ENCODE measurements at places on chromosomes 4 and X. TPM values are rescaled to one million over a fixed set of nuclear protein-coding genes. Genes with fewer than 3 reads are reported as not detected.

DNA sequence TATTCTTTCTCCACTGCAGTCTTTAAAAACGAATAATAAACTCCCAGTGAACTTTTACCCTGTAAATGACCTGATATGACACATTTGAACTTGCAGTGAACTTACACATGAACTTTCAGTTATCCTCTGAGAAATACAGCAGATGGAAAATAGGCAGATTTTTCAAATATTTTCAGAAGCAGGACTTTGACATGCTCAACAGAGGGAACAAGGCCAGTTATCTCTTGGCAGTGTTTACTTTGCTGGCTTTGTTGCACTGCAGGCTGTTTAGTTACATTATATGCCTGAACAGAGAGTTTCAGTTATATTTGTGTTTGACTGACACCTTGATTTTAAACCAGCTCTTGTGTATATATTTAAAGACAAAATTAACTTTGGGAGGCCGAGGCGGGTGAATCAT, 47.6 kb upstream of the FGG start:
- no peak for DNase-seq

GRCh38 chr4:73731968-73732610, 8.3 kb upstream of the CXCL8 start:
- DNase-seq = no peak

DNA sequence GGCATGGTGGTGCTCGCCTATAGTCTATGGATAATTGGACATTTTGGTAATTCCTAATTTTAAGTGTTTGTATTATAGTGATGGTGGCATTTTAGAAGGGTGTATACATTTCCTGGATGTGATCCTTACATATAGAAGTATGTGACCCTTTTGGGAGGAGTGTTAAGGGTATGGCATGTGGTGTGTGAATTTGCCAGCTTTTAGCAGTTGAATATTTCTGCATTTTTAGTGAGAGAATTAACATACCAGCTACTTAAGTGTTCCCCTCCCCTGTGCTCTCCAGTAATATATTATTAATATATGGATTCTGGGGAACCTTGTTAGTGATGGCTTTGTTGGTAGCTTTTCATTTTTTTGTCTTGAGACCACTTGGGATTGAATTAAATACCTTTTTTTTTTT, 55.3 kb downstream of the STAG2 start:
- DNase-seq = no peak

- no peak for DNase-seq
These were observed 104.9 kb downstream of the ARHGAP10 start for GRCh38 chr4:147836807-147837206.

- no peak for DNase-seq
These were observed 37.6 kb downstream of the MAGEA9 start for GRCh38 chrX:149819371-149819770.

- peak; percentile 41 for DNase-seq
These were observed 157.6 kb downstream of the GASK1B start for GRCh38 chr4:158015241-158015640.

- DNase-seq = peak; percentile 63
These were observed 95.2 kb upstream of the RPS6KA3 start for GRCh38 chrX:20361890-20362262.

Gene NAA11
- 10.9 TPM for total RNA-seq

DNA sequence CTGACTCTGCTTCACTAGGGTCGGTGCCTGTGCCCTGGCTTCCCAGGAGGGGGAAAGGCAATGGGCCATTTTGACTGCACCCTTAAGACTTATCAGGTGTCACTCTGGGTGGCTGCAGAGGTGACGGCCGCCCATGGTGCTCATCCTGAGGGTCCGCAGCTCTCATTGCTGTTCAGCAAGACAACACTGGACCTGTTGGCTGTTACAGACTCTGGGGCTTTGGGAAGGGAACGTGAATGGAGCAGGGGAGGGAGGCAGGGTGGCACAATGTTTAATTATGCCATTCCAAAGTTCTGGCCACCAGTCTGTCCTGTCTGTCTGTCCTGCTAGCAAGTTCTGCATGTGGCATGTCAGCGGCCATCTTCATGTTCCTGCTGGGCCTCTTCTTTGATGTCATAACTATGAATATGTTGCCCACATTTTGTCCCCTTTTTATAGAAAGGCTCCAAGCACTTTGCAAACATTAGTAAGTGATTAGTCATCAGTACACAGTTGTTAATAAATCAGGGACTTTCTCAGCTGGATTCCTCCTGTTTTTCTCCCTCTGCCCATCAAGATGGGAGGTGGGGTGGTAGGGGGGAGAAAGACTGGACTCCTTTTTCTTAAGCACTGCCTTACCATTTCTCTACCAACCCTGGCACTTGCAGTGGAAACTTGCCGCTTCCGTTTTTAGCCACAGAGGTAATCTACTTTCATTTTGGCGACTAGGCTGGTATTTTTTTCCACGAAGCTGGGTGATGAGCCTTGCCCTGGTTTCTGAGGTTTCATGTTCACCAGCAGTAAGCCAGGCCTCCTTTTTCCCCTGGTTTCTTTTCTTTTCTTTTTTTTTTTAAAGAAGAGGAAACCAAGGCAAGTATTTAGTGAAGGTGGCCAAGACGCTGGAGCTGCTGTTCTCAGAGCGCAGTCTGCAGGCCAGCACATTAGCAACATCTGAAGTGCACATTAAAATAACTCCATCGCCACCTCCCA, 88.6 kb upstream of the TRIM2 start:
- peak; percentile 49 for DNase-seq

DNA sequence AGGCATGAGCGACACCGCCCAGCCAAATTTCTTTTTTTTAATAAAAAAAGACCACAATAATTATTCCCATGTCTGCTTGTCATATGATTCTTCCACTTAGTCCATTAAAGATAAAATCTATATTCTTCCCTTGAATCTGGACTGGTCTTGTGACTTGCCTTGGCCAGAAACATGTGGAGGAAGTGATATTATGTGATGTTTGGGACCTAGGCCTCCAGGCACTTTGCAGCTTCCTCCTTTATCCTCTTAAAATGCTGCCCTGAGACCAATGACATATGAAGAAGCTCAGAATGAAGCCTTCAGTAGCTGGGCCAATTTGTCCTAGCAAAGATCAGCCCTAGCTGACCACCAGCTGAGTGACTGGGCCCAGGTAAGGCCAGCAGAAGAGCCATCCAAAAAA, 250.0 kb downstream of the INPP4B start:
- DNase-seq = no peak

Gene CENPVL1
- total RNA-seq = 0.34 TPM

Gene RGN
- not detected for total RNA-seq

DNA sequence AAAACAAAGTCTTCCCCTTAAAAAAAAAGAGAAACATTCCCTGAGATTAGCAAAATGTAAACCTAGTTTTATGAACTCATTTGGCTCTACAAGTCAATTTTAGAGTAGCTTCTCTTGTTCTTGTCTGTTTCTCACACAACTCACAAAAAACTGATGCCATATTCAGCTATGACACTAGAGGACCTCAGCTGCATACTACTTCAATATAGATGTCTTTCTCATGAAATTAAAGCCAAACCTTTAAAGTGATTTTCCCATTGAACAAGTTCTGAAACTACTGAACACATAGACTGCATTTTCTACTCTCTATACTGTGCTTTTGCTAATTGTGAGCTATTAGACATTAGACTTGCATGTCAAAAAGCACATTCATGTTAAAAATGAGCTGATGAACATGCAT, 49.8 kb downstream of the TBCK start:
- DNase-seq = peak; percentile 5

DNA sequence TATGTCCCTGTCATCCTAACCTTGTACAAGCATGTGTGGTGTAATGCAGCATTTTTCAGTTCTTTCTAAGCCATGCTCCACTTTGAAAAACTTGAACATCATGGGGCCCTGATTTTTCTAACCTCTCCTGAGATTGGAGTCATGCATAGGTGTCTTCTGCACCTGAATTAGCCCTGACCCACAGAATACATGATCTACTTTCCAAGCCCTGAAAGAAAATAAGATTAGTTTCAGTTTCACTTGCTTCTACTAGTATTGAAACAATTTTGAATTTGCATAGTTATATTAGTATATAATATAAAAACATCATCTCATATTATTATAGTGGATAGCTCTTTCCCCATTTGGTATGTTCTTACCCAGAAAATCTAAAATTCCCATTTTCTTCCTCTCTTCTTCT, 178.2 kb downstream of the HS3ST1 start:
- no peak for DNase-seq

DNA sequence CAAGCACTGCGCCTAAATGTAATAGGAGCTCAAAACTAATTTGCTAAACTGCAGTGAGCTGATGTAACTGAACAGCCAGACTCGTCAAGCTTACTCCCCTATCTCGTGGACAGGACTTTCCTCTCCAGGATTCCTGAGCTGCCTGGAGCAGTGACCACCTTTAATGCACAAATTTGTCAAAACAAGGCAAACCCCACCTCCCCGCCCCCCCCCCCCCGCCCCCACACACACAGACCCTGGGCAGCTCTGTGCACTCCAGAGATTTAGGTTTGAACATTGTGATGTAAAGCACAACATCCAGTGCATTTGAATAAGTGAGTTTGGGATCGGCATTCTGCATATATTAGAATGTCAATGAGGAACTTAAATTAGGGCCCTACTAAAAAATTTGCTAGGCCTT, 77.7 kb upstream of the DHX15 start:
- no peak for DNase-seq

DNA sequence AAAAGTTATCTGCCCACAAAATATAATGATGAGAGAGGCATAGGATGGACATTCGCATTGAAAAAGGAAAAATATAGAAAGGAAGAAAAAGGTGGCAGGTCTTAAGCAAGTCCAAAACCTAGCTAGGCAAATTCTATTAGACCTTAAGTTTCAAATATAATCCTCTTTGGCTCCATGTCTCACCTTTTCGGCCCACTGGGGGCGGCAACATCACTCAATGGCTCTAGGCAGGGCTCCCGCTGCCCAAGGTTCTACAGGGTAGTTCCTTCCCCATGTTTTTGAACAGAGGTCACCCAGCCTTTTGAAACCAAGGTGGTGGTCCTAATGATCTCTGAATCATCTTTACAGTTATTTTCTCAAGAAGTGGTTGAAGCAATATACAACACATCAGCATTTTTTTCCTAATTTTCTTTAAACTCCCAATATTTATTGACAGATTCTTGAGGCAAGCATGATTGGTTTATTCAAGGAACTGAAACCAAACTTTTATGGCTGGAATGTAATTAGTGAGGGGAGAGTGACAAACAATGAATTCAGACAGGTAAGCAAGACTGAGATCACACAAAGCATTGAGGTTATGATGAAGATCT, 309.4 kb downstream of the ANTXR2 start:
- DNase-seq = no peak

Gene MAP7D2
- total RNA-seq = 3.7 TPM

Gene ALAS2
- total RNA-seq = not detected

Gene ZXDA
- 2.1 TPM for total RNA-seq

GRCh38 chr4:72274251-72274650, 242.5 kb downstream of the NPFFR2 start:
- no peak for DNase-seq

DNA sequence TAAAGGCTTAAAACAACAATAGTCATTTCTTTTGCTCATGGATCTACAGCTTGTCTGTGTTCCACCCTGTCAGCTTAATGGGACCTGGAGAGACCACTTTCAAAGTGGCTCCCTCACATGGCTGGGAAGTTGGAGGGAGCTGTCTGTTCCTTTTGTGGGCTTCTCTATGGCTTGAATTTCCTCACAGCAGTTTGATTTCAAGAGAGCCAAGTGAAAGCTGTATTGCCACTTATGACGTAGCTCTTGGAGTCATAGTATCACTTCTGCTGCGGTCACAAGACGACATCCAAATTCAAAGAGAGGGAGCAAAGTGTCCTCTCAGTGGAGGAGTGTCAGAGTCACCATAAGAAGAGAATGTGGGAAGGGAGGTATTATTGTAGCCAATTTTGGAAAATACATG, 22.7 kb upstream of the ACSL1 start:
- DNase-seq = no peak

DNA sequence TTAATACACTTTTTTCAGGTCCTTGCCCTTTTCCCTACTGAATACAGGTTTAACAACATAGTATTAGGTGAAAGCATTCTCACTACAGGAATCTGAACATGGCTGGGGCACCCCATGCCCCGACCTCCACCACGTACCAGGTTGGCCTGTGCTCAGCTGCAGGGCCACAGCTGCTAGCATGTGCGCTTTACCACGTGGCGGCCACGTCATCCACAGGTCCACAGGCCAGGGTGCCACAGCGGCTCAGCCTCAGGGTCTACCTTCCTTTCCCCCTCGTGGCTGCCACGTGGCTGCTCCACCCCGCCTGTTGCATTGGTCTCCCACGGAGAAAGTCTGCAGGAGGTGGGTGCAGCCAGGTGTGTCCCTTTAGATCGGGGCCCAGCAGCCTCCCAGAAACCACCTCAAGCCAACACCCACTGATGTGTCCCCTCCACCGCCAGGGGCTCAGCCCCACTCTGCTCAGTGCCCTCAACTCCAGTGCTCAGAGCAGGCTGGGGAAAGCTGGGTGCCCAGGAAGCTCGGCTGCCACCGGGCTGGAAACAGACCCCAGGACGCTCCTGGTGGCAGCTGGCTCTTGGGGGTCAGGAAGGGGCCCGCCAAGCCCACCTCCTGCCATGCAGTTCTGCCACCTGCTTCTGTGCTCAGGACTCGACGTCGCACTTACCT, 17.8 kb downstream of the CTBP1 start:
- no peak for DNase-seq

DNA sequence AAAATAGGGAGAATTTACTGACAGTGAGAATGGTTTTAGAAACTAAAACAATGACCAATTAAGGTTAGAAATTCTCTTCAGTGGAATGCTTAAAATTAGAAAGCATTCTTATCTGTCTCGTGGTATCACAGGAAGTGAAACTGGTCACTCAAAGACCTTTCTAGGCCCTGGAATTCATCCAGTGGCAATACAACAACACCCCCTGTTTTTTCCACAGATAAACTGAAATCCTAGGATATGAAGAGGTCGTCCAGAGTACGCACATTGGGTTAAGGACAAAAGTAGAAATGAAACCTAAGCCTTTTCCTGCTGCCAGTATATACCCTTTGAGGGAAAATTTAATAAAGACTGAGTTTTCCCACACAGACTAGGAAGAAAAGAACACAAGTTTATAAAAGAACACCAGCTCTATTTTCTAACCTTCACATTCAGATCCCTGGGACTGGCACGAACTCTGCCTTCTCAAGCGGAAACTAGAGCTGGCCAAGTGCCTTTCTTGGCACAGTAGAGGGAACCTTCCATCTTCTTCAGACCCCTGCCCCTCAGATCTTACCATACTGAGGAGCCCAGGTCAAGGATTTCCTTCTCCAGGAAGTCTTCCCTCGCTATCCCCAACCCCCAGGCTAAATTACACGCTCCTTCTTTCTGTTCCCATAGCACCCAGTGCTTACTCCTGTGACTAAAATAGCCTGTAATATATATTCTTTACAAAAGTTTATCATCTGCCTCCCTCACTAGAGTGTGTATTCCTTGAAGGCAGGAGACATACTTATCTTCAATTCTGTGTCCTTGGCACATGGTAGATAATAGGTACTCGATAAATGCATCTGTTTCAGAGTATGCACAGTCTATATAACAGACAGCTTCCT, 16.9 kb downstream of the LHFPL1 start:
- DNase-seq = no peak

DNA sequence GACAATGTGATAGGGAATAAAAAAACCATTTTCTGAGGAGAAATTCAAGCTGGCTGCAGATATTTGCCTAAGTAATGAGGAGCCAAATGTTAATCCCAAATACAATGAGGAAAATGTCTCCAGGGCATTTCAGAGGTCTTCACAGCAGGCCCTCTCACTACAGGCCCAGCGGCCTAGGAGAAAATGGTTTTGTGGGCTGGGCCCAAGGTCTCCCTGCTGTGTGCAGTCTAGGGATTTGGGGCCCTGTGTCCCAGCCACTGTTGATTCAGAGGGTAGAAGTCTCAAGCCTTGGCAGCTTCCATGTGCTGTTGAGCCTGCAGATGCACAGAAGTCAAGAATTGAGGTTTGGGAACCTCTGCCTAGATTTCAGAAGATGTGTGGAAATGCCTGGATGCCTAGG, 778.7 kb downstream of the CENPC start:
- DNase-seq = no peak
